Omental fat pad (tissue), 4 donors: ENCODE measurements at places on chromosomes 16 and 17.

DNA sequence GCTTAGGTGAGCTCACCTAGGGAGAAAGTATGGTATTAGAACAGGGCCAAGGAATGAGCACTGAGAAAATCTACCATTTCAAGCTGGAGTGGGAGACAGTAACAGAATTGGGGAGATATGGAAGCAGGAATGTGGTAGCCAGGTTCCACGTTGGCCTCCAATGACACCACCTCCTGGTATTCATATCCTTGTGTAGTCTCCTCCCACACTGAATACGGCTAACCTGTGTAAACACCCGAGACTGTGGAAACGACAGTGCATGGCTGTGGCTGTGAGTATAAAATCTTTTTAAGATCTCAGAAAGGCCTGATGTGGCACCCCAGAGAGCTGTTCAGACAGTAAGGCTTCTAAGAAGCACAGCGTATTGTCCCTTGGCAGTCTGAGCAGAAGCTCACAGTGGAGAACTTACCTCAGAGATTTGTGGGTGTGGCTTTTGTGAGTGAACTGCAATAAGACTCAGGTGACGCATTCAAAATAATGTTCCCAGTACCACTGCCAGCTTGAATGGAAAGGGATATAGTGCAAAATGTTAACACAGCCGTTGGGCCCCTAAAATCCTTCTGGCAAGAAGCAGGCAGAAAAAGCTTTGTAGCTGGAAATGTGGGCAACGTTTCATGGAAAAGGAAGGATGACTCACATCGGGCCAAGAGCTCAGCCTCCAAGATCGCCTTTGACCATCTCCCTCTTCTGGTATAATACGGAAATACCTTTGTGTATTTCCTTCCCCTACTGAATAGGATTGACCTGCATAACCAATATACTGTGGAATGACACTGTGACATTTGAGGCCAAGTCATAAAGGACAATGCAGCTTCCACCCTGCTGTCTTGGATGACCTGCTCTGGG lies 14.4 kb downstream of the SDR42E1 start:
- DNase-seq, result no peak

DNA sequence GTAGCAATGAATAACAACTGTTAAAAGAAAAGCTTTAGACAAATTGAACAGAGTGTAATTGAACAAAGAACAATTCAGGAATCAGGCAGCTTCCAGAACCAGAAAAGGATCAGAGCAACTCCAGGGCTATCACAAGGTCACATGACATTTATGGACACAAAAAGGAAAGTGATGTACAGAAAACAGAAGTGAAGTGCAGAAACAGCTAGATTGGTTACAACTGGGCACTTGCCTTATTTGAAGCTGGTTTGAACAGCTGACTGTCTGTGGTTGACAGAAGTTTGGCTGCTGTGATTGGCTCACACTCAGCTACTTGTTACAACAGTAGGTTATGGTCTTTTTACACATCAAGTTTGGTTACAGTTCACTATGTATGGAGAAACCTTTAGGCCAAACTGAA lies 14.8 kb downstream of the EFCAB5 start:
- no peak for DNase-seq

DNA sequence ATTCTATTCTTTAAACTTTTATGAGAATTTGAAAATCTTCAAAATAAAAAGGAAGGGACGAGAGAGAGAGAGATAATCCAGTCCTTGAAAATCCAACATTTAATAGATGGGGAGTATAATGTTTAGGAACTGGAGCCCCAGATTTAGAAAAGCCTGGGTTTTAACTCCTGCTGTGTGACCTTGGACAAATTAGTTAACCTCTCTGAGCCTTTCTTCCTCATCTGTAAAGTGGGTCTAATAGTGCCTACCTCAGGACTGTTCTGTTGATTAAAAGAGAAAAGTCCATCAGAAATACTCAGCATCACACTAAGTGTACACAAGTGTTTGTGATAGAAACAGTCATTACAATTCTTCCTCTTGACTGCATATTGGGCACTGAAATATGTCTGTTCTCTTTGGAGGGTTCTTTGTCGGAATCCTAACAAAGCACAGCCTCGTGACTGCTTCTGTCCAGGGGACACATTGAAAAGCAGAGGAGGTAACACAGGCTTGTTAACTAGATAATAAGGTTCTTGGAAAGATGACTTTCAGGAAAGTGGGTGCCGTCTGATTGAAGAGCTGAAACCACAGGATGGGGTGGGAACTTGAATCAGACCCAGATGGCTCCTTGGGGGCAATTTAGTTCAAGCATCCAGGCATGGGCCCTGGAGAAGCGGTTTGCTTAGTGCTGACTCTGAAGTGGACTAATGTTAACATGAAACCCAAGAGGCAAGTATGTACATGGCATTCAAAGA lies 128.2 kb downstream of the CLEC16A start:
- DNase-seq, result no peak

DNA sequence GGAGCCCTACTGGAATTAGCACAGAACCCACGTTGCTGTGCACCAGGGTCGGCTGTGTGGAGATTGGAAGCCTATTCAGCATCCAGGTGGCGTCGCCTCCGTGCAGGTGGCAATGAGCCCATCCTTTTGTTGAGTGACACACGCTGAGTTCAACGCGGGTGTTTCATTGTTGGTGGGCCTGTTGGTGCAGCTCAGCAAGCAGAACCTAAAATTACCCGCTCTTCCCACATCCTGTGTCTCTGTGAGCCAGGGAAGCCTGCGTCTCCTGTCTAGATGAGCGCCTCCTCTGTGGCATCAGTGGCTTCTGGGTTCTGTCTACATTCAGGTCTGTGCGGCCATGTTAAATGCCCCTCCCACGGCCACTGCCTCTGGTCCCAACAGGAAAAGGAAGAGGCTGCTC lies 14.5 kb downstream of the CD2BP2 start:
- no peak for DNase-seq

DNA sequence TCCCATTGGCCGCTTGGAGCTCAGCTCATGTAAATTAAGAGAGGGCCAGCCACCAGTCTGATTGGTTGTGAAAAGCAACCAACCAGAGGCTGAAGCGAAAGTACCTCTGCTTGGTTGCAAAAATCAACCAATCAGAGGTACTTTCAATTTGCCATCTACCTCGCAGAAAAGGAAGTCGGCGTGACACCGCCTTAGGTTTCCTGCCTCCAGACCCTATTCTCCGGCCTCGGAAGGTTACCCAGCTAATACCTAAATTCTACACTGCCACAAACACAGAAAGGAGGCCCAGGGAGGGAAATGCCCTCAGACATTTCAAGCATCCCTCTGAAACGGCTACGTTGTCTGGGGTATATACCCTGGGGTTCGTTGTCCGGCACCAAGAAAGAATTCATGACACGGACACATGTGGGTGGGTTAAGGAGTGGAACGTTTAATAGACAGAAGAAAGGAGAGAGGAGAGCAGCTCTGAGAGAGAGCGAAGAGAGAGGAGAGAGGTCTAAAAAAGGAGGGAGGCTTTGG lies 481.3 kb downstream of the TMEM114 start:
- DNase-seq, result no peak

DNA sequence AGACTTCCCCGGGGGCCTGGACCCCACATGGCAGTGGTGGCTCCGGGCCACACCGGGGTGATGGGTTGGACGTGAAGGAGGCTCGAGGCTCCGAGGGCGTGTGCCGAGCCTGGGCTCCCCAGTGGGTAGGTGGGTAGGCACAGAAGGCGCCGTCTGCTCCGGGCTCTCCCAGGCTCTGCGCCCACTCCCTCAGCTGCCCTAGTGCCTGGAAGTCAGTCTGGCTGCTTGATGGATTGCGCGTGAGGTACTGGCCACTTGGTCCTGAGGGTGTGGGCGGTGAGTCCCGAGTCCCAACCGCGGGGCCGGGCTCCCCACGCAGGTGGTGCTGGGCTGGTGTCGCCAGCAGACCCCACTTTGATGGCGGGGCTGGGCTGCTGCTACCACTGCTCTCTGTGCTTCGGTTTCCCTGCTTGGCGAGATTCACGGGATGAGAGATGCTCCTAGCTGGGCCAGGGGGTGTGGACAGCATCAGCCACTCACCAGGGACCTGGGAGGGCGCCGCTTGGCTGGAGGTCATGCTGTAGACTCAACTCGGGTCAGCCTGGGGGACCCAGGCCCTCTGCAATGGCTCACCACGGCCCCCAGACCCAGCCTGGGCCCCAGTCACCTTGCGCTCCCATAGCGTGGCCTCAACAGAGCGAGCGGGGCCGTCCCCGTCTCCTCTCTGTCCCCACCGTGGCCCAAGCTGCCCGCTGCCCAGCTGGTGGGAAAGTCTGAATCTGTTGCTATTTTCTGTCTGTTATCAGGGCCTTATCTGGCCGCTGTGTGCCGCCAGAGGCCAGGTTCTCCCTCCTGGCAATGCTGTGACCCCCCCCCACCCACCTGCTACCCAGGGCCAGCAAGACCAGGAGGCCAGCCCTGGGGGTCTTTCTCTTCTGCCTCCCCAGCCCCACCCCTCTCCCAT lies 26.1 kb downstream of the ZFPM1 start:
- no peak for DNase-seq
